Esophagus squamous epithelium (tissue), 5 donors: ENCODE measurements at places on chromosomes 13 and 19.

DNA sequence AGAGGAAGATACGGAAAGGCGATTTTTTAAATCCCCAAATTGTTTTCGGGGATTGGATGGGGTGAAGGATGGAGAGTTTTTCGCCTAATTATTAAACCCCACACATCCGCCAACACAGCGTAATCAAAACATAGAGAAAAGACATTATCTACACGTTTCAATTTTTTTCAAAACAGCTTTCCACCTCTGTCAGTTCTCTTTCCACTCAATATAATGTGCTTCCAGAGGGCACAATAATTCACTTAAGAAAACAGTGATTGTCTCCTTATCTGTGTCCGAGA lies 435 bp upstream of the OBI1 start:
- DNase-seq = no peak

DNA sequence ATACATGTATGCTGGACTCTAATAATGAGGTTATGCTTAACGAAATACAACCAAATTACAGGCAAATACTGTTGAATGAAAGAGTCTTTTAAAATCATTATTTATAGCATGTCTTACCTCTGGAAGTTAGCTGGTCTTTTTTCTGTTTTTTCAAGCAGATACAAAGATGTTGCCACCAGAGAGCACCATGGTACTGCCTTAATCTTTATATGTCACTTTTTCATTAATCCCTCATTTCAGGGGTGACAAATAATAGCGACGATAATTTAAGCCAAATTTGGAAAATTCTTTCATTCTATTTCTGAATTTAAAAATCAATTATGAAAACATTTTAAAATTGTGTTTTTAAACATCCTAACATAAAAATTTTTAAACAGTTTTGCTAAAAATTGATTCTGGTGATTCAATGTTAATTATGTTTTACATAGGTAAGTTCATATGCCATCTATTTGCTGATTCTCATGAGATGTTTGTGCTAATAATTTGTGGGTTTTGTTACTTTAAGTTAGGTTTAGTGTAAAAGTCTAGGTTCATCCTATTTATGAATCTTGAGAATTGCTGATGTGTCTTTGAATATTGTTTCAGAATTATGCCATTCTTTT lies 379.3 kb upstream of the SGCG start:
- no peak for DNase-seq

GRCh38 chr19:20388706-20389225 lies 176.8 kb downstream of the ZNF737 start:
- DNase-seq = no peak

- no peak for DNase-seq
Observed at GRCh38 chr13:27124571-27124970, 47.0 kb downstream of the USP12 start.

DNA sequence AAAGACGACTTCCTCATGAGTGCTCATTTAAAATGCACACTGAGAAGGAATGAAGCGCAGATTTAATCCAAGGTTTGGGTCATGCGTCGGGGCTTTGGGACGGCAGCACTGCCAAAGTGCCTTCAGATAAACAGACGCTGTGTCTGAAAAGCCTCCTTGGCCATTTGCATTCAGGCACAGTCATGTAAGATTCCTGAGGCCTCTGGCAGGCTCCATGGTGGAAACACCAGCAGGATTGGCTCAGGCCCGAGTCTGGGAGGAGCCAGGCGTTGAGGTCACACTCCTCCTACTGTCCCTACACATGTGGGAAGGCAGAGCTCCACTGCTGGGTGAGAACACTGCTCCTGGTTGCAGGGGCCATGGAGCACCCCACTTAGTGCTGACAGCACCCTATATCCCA lies 113.3 kb upstream of the KL start:
- DNase-seq = no peak

GRCh38 chr19:3620145-3620816 lies 6.3 kb downstream of the CACTIN start:
- no peak for DNase-seq

DNA sequence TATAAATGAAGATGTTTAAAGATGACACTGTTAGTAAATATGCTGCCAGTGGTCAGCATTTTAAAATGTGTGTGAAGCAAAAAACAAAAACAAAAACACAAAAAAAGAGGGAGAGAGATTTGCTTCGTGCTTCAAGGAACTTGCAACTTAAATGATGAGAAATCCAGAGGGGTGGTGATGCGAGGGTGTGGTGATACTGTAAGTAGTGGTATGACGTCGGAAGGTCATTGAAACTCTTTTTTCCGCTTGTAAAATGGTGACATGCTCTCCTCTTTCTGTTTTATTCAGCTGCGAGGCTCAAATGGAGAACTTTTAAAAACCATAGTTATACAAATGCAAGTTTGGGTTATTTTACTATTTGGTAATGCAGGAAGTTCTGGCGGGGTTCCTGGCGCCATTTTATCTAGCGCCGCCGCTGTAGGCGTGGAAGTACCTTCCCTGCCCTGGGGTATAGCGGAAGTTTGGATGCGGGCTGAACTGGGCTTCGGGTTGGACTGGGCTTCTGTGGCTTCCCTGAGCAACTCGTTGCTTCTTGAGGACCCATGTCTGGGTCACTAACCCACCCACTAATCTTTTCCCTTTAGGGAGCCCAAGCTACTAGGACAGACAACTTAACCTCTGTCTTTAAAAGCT lies 34.8 kb downstream of the DGKH start:
- no peak for DNase-seq

GRCh38 chr13:95642999-95643398 lies 1.5 kb downstream of the DZIP1 start:
- no peak for DNase-seq

DNA sequence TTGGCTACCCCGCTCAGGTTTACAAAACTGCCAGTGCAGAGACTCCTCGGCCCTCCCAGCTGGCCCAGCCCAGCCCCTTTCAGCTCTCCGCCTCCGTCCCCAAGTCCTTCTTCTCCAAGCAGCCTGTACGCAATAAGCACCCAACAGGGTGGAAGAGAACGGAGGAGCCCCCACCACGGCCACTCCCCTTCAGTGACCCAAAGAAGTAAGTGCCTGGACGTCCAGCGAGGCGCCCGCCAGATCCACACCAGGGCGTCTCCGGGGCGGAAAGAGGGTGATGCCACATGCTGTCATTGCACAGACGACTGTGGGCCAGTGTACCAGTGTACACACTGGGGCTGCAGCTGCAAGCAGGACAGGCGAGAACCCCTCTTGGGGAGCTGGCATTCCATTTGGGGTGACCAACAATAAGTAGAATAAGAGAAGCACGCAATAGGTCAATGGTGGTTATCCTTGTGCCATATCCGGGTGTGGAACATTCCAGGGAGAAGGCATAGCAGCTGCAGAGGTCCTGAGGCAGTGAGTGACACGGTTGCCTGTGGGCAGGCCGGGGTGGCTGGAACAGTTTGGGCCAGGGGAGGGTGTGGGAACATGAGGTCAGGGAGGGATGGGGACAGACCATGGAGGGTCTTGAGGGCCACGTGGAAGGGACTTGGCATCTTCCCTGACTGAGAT lies 41.3 kb downstream of the DPF1 start:
- no peak for DNase-seq

- no peak for DNase-seq
Observed at GRCh38 chr19:56654151-56654550, 11.2 kb downstream of the SMIM17 start.

GRCh38 chr13:79079351-79079839 lies 326.7 kb downstream of the RBM26 start:
- no peak for DNase-seq

- no peak for DNase-seq
Observed at GRCh38 chr13:51637852-51638215, 53.6 kb downstream of the WDFY2 start.

DNA sequence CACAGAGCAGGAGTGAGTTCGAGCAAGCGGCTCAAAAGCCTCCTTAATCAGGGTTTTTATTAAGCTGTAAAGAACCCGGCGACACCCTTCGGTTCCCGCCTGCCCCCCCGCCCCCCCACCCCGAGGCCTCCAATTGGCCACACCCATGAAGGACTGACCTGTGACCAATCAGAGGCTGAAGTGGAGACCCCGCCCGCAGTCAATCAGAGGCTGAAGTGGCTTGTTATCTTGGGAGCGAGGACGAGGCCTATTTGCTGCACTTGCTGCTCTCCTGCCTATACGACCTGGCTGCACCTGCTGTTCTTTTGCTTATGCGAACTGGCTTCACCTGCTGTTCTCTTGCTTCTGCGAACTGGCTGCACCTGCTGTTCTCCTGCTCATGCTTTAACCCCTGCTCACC lies 844.9 kb downstream of the OLFM4 start:
- DNase-seq = no peak

DNA sequence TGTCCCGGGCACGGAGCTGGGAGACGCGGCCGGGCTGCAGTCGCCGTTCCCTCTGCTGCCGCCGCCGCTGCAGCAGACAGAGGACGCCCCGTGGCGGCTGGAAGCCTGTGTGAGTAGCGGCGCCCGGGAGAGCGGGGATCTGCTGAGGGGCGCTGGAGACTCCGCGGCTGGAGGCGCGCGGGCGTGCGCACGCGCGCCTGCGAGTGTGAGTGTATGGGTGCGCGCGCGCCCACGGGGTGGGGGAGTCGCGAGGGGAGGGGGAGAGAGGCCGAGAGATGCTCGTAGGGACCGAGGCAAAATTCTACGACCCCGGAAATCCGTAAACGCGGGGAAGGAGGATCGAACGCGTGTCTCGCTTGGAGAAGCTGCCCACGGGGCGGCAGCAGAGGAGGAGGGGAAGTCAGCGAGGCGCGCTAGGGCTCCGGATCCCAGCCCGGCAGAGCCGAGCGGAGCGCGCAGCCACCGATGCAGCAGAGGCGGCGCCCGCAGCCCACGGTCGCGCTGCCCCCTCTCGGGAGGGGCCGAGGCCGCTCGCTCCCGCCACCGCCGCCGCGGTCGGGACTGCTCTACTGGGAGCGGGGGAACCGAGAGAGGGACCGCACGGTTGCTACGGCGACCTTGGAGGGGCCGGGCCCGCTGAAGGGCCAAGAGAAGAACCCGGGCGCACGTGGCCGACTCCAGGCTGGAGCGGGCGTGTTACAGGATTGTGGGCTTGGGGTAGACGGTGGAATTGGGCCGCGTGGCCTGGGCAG lies at the start of gene ENOX1:
TSS of gene ENOX1 (minus strand) at position 207 of the 752 bp plus-strand sequence.
- no peak for DNase-seq

DNA sequence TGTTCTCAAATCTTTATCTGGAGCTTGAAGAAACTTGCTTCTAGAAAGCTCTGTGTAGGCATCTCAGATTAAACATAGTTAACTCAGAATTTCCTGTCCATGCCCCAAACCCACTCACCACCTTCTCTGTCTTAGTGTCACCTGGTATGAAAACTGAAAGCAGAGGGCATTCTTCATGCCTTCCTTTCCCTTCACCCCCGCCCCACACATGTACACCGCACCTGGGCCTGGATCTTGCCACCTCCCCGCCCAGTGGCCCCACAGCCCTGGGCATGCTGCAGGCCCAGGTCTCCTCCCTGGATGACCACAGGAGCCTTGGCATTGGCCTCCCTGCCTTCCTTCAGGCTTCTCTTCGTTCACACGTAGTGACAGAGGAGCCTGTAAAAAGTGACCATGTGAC lies 15.8 kb downstream of the CFAP97D2 start:
- DNase-seq = no peak

DNA sequence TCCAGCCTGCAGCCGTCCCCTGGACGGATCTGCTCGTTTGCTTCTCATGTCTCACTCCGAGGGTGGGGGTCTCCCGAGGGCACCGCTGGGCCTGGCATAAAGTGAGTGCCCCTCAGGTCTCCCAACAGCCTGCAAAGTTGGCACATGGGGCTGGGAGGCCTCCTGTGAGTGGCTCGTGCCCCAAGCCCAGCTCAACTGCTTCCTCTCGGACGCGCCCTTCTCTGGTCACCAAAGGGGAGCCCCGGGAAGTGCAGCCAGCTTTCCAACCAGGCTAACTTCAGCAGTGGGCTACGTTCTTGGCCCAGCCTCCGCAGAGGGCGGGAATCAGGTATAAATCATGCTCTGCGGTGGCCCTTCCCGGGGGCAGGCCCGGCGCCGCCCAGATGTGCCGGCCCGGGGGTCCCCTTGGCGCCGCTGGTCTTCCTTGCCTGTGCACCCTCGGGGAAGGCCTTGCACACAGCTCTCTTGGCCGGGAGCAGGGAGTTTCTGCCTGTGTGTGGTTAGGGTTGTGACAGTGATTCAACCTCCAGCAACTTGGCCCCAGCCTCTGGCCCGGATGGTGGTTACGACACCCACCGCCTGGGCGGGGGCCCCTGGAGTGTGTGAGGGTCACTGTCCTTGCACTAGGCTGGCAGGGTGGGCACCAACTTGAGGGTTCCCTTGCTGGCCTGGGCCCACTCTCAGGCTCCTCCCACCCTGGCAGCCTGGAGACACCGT lies 20.7 kb downstream of the CEBPG start:
- no peak for DNase-seq

- DNase-seq = no peak
Observed at GRCh38 chr19:17097593-17098126, 22.1 kb downstream of the MYO9B start.

- DNase-seq = no peak
Observed at GRCh38 chr13:50425772-50426171, 410.5 kb downstream of the KCNRG start.

- DNase-seq = no peak
Observed at GRCh38 chr19:18778076-18778389, 13.1 kb downstream of the COMP start.

GRCh38 chr13:108269601-108270328 lies at the start of gene TNFSF13B:
TNFSF13B (plus strand) TSS chr13:108269718; CDS start chr13:108269896, 178 bp downstream.
- DNase-seq = no peak

DNA sequence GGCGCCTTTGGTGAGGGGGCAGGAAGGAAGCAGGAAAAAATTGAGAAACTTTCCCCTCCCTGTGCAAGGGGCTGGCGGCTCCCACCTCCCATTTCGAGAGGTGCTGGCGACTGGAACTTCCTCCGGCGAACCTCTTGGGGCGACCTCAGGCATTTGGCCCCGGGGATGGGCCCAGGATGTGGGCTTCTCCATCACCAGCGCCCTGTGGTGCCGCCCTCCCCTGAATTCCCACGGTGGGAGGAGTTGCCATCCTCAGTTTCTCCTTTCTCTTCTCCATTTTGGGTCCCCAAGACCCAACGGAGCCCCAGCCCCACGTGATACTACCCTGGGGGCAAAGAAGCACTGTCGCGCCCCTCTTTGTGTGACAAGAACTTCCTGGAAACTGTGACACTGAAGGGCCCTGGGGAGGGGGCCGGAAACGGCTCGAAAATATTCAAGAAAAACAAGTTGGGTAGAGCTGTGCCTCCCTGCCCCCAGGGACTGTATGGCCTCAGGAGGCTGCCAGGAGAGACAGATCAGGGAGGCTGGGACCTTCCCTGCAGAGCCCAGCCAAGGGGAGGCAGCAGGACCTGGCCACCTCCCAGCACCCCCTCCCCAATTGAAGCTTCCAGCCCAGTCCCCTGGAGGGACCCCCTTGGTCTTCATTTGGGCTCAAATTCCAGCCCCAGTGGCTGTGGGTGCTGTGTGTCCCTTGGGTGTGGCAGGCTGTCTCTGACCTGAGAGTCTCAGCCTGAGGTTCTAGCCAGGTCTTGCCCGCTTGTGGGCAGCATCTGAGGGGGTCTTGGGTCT lies 16.2 kb upstream of the AP1M2 start:
- DNase-seq = peak; percentile 33
